ENCODE measurements at places on chromosomes 4 and X.

GRCh38 chr4:85106166-85106565, 139.7 kb upstream of the WDFY3 start:
- no peak for DNase-seq

- peak; percentile 53 for DNase-seq
Measured at GRCh38 chr4:2537011-2537830, 774 bp downstream of the FAM193A start.

DNA sequence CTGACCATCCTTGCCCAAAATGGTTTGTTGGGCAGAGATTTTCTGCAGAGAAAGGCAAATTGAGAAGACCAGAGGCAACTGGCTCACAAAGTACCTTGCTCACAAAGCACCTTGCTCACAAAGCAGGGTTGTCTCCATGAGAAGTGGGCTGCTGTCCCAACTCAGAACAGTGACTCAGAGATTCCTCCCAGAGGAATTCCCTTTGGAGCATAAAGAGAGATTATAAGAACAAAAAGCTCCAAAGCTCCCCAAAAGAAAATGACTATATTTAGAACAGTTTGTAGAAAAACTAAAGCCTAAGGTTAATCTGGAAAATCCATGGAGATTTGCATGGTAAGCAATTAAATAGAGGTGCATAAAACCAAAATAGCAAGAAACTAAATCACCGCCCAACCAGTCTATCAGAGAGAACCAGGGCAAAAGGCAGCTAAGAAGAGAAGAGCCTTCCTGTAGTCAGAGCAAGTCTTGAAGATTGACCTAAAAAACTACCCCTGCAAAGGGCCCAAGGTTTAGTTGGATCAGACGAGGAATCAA, 731.4 kb downstream of the FAT4 start:
- no peak for DNase-seq

GRCh38 chr4:72286910-72287309, 255.1 kb downstream of the NPFFR2 start:
- DNase-seq, result no peak

DNA sequence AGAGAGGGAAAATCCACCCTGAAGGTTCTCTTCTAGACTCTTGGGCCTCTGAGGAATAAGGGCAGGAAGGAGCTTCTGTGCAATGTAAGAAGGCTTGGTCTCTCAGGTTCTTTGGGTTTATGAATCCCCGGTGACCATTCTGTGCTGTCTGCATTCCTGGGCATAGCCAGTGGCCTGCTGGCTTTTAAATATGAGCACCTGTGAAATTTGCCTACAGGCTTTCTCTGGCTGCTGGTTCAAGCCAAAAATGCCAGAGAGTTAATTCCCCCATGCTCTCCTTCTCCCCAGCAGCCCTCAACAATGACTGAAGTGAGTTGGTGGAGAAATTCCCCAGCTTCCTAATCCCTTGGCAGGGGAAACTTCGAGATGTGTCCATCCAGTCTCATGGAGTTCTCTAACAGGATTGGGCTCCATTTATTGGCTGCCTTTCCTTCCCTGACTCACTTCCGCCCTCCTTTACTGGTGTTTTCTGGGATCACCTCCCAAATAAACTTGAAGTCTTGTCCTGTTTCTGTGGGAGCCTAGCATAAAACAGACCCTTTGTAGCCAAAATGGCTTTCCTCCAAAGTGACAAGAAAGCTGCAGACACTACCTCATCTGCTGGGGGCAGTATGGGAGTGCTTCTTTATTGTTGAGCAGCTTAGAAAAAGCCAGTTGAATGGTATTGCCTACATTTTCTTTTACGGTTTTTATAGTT, 179.4 kb upstream of the CASK start:
- no peak for DNase-seq

DNA sequence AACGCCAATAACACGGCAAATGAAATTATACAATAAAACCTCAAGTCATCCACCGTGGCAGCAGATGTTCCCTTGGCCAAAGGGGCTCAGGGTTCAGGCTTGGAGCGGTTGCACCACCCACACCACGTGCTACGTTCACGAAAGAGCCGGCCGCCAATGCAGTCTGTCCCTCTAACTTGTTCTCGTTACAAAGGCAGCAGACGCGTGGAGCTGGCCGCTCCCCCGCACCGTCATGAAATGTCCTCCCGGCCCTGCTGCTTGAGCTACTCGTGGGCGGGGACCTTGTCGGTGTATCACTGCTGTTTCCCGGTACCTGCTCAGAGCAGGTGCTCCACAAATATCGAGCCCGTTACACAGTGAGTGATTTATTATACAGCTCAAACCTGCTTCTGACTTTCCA, 36.4 kb upstream of the MAN2B2 start:
- no peak for DNase-seq

- no peak for DNase-seq
Measured at GRCh38 chr4:71070015-71070414, 76.6 kb downstream of the DCK start.

DNA sequence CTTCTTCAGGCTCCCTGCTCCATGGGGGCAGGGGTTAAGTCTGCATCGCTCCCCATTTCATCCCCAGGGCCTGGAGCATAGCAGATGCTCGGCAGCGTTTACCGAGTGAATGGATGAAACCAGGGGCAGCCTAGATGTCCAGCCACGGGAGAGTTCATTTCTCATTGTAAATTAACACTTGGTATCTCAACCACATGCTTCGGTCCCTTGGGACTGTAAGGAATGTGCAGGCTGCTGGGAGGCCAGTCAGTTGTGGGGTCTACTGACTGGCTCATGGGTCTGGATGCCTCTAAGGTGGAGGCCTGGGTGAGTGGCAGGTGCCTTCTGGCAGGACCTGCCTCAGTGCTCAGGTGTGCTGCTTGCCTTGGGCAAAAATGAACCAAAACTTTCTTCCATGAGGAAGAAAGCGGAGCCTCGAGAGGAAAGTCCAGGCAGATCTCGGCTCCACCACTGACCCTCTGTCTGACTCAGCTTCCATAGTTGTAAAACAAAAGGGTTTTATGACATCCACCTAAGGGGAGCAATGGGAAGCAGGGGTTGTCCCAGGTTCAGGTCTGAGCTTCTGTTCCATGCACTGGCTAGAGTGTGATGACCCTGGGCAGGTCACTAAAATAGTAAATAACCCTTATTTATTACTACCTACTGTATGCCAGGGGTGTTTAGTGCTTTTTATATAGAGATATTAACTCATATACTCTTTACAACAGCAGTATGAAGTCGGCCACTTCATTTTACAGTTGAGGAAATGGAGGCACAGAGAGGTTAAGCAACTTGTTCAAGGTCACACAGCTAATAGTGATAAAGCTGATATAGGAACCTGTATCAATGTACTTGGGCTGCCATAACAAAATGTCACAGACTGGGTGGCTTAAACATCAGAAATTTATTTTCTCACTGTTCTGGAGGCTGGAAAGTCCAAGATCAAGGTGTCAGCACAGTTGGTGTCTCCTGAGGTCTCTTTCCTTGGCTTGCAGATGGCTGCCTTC, 144.3 kb upstream of the STX18 start:
- no peak for DNase-seq

All from CD4-positive, alpha-beta T cell treated with Interleukin-1 beta for 1 hour (primary cell).